ENCODE measurements at places on chromosomes 1 and 21.

- DNase-seq: no peak
Measured at GRCh38 chr1:156226782-156227181, 14.0 kb downstream of the PMF1 start.

- no peak for DNase-seq
Measured at GRCh38 chr1:201063145-201063544, 39.6 kb upstream of the KIF21B start.

- no peak for DNase-seq
Measured at GRCh38 chr1:53704804-53705445, 34.0 kb downstream of the GLIS1 start.

DNA sequence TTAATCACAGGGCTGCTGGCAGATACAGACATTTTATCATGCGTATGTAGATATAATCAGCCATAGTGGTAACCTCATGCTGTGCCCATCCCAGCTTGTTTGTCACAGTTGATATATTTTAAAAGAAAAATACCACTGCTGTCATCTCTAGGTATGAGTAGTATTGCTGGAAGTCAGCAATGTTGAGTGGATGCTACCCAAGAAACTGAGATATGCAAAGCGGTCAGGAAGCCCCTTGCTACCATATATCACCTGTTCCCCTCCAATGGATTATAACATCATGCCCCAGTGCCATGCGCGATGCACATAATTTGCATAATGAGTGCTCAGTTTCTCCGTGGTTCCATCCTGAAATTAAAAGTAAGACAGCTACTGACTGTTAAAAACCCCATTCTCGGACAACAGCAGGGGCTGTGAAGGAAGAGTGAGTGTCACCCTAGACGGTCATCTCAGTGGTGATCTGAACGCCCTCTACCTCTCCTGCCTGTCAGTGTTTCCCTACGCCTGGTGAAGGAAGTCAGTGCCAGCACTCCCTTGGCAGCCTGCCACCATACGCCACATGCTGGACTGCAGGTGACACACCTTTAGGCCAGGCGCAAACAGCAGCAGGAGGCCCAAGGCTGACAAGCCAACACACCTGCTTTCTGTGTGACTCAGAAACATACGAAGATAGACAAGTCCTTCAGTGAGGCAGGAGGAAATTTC is 2.7 kb downstream of the IL10RB start:
- DNase-seq: no peak

DNA sequence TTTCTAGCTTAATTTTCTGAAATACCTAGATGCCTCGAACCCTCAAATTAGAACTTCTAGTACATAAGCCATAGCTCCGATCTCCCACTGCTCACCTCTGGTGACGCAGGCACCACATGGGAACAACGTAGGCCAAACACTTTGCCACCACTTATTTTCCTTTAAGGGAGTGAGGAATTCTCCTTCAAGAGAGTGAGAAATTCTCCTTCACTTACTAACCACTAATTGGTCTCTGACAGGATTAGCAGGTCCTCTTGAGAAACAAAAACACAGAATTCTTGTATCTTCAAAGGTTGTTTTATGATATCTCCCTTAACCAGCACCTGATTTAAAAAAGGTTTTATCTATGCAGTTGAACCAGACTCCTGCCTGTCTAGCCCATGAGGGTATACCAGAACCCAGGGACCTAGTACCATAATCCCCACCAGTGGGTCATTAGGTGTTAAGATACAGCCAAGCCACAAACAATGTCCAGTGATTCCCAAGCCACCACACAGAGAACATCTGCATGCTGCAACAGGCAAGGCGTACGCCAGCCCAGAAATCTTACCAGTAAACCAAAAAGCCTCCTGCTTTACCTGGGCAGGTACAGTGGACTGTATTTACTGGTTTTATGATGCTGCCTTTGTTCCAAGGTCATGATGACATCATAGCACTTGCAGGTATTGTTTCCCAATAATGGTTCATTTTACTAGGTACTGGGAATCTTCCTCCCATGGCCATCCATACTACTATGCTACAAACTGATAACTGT is 20.3 kb upstream of the CXADR start:
- DNase-seq: no peak

DNA sequence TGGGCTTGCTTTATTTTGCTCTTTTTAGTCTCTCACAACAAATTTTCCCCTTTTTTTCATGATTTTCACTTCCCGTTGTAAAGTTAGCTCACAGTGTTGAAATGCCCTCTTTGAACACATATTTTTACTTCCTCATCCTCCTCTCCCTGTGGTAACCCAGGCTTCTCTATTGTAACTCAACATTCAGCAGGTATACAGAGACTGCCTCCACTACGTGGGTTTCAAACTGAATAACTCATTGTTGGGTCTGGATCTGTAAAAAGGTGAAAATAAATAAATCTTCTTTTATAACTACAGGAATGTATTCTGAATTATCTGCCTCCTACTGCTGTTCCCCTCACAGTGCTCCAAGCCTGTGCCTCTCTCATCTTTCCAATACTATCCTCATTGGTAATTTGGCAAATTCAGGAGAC is 166.4 kb downstream of the RUNX1 start:
- DNase-seq: no peak

DNA sequence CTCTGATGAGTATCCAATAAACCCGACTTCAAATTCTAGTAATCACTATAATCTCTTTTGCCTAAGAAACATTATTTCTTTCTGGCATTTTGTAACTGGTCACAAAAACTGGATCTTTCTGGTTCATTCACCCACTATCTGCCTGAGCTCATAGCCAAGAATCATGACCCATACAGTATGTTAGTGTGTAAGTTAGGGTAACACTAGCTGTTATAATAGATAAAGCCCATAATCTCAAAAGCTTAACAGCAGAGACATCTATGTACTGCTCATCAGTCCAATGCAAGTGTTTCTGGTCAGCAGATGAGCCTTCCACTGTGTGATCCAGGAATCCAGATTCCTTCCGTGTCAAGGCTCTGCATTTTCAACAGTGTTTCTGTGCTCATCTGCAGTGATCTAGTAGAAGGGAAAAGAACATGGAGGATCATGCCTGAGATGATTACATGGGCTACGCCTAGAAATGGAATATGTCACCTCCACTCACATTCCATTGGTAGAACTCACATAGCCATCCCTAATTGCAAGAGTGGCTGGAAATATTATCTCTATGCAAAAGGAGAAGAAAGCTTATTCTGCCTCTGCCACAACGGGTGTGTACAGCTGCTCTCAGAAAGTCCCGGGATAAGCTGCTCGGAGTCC is 27.7 kb downstream of the RRAGC start:
- no peak for DNase-seq

- no peak for DNase-seq
Measured at GRCh38 chr1:206526064-206526911, 19.0 kb downstream of the RASSF5 start.

DNA sequence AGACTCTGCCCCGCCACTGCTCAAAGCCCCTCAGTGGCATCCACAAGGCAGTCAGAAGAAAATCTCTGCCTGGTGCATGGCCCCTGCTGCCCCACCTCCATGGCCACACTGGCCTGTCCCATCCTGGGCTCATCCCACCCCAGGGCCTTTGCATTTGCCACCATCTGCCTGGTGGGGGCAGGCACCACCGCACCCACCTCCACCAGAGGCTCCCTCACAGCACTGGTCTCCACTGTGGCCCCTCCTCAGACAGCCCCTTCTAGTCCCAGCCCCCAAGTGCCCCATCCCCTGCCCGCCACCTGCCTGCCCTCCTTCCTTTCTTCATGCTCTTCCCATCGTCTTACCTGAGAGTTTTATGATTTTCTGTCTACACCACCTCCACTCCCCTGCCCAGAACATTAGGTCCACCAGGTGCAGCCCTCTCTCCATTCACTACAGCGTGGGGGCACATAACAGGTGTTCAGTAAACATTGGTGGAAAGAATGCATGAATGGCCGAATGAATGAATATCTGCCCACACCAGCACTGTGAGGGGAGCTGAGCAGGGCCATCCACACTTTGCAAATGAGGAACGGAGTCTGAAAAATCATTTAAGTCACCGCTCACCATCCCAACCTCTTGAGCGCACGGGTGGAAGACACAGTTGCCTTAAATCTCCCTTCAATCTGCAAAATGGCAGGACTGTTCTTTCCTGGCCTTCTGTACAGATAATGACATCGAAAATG is 2.1 kb downstream of the PRDM15 start:
- no peak for DNase-seq

DNA sequence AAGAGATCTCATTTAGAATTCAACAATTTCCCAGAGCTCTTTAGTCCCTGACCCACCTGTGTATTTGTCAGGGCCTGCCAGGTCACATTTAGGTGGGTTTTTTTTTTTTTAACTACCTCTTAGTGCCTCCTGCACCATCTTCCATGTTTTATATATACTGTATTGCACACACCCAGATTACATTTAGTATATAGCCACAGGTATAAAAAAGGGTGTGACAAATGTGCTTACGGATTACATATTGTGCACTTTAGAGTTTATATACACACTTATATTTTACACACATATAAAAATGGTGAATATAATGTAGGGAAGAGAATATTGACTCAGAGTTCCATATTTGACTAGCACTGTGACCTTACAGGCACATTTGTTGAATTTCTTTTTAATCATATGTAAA is 17.4 kb upstream of the LRIG2 start:
- DNase-seq: no peak

GRCh38 chr1:93732514-93732913 is 50.9 kb upstream of the BCAR3 start:
- no peak for DNase-seq

GRCh38 chr21:28770867-28771661 is 221.6 kb downstream of the LTN1 start:
- DNase-seq: no peak

- no peak for DNase-seq
Measured at GRCh38 chr21:41871293-41872030, 7.7 kb downstream of the PRDM15 start.

GRCh38 chr1:165882168-165882837 is 54.9 kb downstream of the UCK2 start:
- DNase-seq: no peak

GRCh38 chr21:7916329-7917303 is 2604.8 kb upstream of the TPTE start:
- no peak for DNase-seq

GRCh38 chr1:176066709-176067108 is 140.4 kb downstream of the COP1 start:
- DNase-seq: no peak

Measured in stimulated activated CD8-positive, alpha-beta memory T cell treated with anti-CD3 and anti-CD28 coated beads, Interleukin-12 subunit alpha, Interleukin-12 subunit beta, amount 100 ng/mL, for 1 hour (primary cell).